ENCODE measurements at places on chromosomes 4 and X.

DNA sequence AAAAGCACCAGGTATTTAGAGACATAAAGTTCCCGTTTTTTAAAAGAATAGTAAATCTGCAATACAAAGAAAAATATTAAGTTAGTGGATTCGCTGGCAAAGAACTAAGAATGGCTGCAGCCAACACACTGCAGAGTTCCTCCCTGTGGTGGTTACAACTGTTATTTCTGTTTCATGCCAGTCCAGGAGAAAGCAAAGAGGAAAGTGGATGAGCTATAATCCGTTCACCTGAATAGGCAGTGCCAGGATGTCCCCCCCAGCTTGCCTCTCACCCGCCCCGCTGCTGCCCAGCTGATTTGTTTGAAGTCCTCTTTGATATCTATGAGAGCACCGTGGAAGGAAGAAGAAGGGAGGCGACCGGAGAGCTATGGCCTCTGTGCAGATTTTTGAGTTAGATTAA is 63.9 kb downstream of the PTCHD1 start:
- no peak for DNase-seq

DNA sequence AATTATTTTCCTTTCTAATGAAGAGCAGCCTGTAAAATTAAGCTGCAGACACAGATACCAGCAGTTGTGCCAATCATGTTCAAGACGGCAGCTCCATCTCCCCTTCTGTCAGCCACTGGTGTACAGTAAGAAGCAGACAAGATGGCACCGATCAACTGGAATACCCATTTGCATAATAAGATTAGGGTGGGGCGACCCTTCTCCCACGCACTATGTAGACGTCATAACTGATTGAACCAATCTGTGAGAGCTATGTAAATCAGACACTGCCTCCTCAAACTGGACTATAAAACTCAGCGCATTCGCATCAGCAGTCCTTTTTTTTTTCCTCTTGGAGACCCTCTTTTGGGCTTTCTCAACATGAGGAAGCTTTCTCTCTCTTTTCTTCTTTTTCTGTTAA is 40.4 kb upstream of the INTS6L start:
- no peak for DNase-seq

DNA sequence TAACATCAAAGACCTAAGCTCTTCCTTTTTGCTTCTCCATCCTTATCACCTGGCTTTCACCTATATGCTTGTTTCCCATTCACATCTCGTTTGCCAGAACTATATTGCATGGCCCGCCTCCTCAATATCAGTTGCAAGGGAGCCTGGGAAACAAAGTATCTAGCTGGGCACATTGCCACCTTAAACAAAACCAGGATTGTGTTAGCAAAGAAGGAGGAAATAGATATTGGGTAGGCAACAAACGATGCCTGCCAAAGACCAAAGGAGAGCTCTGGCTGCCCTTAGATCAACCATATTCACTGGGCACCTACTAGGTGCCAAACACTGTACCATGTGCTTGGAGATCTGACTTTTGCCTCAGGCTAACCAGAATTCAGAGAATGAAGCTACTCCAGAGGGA is 107.5 kb downstream of the GRIA3 start:
- no peak for DNase-seq

- DNase-seq, result no peak
Observed at GRCh38 chr4:39587881-39588280, 50.8 kb downstream of the SMIM14 start.

- no peak for DNase-seq
Observed at GRCh38 chrX:39476604-39477021, 621.1 kb downstream of the BCOR start.

- DNase-seq, result no peak
Observed at GRCh38 chr4:146176891-146177290, 1.4 kb downstream of the LSM6 start.

DNA sequence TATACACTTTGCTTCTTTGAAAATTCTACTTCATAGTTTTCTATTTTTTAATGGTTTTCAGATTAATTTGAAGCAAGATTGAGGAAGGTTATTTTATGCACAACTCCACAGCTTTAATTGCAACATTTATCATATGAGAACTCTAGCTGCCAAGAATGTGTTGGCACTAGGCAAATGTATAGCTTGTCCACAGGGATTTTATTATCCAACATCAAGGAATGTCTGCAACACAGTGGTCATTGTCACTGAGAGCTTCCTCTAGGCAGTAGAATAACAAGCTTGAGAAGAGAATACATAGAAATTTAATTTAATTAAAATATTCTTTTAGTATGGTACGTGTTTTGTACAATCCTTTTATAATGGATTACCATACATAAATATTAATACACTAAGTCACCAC is 1600.8 kb downstream of the ARAP2 start:
- no peak for DNase-seq

DNA sequence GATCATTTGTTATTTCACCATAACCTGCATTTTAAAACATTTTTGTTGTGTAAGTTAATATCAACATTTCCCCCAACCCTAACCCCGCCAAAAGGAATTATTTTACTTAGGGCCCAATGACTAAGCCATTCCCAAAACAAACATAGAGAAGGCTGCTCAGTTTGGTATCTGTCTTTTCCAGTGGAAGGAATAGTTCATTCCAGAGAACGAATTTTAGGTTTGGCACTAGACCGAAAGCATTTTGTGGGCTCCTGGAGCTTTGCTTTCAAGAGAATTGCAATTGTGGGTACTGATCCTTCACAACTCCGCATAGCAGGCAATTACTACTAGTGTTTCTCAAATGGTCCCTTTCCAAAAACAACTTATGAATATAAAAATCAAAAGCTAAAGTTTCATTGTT is 226.7 kb upstream of the MAD2L1 start:
- no peak for DNase-seq

GRCh38 chr4:156638925-156639605 is 332.5 kb downstream of the PDGFC start:
- no peak for DNase-seq

GRCh38 chr4:110944501-110944900 is 321.6 kb upstream of the PITX2 start:
- DNase-seq, result no peak

- no peak for DNase-seq
Observed at GRCh38 chrX:10457092-10457491, 163.3 kb downstream of the MID1 start.

DNA sequence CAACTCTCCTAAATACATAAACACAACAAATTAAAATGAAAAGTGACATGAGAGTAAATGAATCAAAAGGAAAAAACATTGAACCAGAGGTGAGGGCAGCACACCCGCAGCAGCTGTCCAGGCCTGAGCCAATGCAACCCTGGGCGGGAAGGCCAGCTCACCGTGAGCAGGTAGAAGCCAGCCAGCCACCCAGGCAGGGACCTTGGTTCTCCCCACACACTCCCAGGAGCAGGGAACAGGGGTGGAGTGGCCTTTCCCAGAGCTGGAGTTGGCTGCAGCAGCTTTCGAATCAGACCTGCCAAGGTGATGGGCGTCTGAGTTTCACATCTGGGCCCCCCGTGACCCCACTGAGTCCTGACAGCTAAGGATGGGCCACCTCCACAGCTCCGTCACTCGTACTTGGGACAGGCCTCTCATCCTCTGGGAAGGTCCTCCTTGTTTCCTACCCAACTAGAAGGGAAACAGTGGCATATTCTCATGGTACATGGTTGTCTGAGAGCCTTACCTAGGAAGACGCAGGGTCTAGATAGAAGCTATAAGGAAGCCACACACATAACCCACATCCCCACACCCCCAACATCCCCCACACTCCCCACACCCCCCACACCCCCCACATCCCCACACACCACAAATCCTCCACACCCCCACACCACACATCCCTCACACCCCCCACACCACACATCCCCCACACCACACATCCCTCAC is 172.2 kb downstream of the DCLK2 start:
- DNase-seq, result no peak

GRCh38 chrX:143873343-143873742 is 10.5 kb upstream of the UBE2NL start:
- DNase-seq, result no peak

DNA sequence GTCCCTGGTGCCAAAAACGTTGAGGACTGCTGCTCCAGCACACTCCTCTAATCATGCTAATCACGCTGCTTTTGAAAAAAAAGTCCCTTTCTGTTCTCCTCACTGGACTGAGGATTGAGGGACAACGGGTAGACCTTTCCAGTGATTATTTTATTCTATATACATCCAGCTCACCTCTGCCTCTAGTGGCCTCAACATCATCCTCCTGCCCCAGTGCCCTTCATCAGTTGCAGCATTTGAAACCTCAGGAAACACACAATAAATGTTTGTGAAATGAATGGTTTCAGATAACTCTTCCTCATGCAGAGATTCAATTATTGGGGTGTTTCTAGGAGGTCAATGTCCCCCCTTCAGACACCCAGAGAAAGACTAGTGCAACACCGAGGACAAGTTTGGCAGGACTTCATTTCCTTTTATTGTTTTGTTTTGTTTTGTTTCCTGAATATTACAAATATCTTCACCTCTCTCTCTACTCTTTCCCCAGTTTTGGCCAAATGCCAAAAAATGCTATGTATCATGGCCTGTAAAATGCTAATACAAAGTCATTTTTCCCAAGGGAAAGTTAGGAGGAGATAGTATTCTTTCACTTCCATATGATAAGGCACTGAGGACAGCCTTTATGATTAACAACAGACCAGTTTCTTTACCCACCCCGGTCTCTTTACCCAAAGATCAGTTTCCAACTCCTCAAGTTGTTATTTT is 460.1 kb upstream of the SLIT2 start:
- no peak for DNase-seq

GRCh38 chr4:87179751-87180150 is 40.7 kb downstream of the KLHL8 start:
- no peak for DNase-seq

- no peak for DNase-seq
Observed at GRCh38 chr4:159447296-159447695, 344.4 kb downstream of the RAPGEF2 start.

DNA sequence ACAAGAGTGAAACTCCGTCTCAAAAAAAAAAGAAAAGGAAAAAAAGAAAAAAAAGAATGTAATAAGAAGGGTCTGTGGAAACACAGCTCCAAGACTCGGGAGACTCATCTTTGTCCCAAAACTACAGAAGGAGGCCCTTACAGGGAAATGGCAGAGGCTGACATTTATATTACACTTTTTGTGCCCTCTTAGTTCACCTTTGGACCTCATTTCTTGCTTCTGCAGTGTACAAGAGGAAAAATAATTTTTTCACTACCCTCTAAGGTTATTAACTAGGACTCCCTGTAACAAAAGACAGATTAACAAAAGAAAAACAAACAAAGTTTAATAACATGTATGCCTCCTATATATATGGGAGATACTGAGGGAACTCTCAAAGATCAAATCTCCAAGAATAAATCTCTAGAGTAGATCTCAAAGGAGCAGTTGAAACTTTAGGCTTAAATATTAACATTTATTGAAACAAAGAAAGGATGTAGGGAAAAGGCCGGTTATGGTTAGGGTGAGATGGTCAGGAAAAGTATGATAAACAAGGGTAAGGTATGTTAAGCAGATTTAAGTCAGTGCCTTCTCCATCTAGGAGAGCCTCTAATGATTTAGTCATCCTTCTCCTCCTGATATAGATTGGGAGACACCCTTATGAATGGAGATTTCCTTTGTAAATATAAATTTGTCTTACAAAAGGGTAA is 121.3 kb upstream of the JADE1 start:
- no peak for DNase-seq

- DNase-seq, result no peak
Observed at GRCh38 chrX:48465336-48465933, 4.6 kb downstream of the SLC38A5 start.

DNA sequence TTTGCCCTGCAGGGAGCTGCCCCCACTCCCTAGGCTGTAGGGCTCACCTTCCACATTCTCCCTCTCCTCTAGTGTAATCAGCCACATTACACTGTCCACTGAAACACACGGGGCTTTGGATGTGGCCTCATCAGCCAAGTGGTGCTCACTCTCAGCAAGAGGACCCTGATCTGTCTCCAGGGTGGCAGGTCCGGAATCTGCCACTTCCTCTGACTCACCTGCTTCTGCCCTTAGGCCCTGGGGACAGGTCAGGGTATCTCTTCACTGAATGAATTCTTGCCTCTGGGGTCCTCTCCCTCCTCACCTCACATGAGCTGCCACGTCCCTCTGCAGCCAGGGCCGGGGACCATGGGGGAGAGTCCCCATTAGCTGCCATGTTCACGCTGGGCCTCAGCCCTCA is 15.9 kb downstream of the ZNF41 start:
- no peak for DNase-seq

DNA sequence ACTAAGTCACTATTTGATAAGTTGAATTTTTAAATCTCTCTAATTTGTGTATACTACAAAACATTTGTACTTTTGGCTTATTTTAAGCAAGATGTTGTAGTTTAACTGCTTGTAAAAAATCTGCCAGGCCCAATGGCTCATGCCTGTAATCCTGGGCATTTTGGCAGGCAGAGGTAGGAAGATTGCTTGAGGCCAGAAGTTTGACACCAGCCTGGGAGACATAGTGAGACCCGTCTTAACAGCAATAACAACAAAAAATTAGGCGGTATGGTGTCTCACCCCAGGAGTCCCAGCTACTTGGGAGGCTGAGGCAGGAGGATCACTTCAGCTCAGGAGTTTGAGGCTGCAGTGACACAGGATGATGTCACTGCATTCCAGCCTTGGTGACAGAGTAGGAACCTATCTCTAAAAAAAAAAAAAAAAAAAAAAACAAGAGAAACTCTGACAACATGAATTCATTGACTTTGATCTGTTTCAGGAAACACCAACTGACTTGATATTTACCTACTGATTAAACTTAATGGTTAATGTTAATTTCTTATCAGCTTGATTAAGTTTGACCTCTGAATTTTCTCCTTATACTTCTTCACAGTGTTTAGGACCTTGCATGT is 8.9 kb downstream of the FHIP1A start:
- no peak for DNase-seq

DNA sequence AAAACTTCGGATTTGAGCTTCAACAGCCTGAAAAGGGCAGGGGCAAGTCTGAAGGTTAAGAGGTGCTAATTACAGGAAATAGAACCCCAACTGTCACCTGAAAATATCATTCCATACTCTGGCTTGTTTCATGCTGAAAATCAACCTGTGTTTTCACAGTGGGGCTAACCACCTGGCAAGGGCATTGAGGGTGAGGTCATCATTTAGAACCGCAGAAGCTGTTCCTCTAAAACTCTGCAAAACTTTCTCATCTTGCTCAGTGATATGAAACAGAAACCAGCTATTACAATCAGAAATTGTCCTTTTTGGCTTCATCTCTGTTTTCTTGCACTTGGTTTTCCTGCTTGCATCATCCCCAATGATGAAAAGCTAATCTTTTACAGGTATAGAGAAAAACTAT is 247.6 kb downstream of the DCLK2 start:
- DNase-seq, result no peak

GRCh38 chr4:138045036-138045435 is 197.1 kb downstream of the SLC7A11 start:
- DNase-seq, result no peak

DNA sequence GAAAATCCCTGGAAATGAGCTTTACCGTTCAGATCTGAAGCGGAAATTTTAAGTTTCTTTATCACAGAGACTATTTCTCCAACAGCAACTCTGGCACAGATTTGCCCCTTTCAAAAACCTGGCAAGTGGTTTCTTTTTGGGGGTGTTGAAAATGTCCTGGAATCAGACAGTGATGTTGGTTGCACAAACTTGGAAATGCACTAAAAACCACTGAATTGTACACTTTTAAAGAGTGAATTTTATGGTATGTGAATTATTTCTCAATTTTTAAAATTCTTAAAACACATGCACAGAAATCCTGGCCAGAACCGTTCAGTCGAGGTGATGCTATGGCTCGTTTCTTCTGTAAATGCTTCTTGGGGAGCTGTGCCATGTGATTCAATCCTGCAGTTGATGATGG is 121.2 kb upstream of the RBPJ start:
- DNase-seq, result no peak
